ENCODE measurements at places on chromosomes 12 and 14.

- DNase-seq, result no peak
Measured at GRCh38 chr14:91893669-91894068, 26.3 kb upstream of the TC2N start.

DNA sequence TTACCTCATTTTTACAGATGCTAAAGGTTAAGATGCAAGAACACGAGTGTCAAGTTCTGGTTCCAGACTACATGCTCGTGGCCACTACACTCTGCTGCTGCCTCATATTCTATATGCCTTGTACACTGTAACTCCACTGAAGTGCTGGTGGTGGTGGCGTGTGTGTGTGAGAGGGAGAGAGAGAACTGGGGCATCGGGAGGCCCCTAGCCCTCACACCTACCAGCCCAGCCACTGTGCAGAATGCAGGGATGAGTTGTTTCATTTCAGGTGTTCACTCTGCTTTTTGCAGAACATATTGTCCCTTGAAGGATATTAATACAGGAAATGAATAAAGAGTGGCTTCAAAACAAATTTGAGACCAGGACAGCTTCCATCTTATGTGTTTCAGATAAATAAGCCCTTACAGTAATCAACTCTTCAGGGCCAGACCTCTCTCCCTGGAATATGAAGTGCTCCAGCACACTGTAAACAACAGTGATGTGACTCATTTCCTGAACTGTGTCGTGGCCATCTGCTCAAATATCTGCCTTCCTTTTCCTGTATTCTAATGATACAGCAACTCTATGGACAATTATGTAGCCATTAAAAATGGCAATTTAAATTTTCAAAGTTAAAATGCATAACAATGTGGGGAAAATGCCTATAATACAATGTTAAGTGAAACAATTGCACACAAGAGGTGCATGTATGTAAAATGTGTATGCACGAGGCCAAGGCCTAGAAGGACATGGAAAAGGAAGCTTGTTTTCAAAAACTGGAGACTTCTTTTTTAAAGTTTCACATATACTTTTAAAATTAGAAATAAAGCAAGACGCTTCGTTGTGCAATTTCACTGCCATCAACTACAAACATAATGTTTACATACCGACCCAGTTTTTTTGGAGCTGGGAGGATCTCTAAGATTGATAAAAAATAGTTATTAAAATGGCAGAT, 215.4 kb downstream of the PELI2 start:
- no peak for DNase-seq

DNA sequence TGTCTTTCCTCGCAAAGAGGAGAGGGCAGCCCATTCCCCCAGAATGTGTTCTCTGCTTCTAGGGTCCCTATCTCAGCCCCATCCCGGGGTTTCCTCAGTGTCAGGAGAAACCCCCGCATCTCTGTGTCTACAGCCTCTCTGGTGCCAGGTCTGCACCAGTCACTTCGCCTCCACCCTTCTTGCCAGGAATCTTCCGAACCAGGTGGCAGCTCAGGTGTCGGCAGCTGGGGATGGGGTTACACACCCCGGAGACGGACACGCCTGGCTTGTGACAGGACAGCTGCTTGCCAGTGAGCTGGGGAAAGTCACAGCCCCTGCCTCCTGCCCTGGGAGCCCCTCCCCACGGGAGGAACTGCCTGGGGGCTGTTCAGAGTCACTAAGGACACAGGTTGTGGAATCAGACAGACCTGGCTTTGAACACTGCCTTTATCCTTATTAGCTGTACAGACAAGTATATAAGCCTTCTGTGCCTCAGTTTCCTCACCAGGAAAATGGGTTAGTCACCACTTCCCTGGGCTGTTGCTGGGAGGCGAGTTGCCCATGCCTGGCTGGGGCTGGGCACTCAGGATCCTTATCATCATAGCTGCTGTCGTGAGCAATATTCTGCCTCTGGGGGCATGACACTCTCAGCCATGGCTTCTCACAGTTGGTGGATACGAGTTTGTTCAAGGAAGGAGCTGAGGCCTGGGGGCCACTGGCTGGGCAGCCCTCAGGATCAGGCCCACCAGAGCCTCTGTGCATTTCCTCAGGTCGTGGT, 10.8 kb downstream of the HIP1R start:
- DNase-seq, result no peak

GRCh38 chr14:43914041-43914693, 592.9 kb downstream of the FSCB start:
- no peak for DNase-seq

DNA sequence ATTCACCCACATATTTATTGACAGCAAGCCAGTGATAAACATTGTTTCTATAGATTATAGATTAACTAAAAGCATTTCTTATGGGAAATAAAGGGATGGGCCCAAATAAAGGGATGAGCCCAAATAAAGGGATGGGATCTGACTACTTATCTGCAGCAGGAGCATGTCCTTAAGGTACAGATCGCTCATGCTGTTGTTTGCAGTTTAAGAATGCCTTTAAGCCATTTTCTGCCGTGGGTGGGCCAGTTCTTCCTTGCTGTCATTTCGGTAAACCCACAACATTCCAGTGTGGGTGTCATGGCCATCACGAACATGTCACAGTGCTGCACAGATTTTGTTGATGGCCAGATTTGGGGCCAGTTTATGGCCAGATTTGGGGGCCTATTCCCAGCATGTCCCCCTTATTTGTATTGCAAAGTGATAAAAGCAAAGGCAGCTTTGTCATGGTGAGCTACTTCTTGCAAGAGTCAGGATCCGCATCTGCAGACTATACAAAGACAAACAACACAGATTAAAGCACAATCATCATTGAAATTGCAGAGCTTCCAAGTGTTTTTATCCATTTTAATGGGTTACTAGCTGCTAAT, 700.7 kb downstream of the LRFN5 start:
- no peak for DNase-seq

GRCh38 chr12:129665414-129665813, 238.4 kb downstream of the TMEM132D start:
- no peak for DNase-seq

- no peak for DNase-seq
Measured at GRCh38 chr14:61140271-61140670, 140.9 kb downstream of the TMEM30B start.

GRCh38 chr12:3604748-3605586, 114.0 kb downstream of the PRMT8 start:
- no peak for DNase-seq

GRCh38 chr14:76759589-76759988, 1.7 kb upstream of the VASH1 start:
- no peak for DNase-seq

DNA sequence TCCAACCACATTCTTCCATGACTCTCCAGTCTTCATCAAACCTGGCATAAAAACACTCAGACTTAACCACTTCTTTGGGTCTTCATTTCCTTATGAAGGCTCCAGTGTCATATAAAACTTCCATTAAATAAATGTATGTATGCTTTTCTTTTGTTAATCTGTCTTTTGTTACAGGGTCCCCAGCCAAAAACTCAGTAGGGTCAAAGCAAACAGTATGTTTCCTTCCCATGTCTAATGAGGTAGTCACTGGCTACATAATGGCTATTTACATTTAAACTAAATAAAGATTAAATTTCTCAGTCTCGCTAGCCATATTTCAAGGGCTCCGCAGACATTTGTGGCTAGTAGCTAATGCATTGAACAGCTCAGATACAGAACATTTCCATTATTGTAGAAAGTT, 40.1 kb upstream of the STAB2 start:
- DNase-seq, result no peak

DNA sequence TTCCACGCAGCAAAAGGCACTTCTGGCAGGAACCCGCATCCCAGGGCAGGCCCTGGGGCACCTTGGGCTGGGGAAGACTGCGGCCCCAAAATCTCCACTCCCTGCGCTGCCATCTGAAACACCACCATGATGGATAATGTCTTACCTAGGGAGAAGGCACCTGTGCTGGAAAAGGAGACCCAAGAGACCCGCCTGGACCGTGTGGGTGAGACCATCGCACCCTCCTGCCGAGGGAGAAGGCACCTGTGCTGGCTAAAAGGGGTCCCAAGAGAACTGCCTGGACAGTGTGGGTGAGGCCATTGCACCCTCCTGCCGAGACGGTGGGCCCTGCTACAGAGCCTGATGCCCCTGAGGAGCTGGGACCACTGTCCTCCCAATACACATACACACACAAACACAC, 24.8 kb upstream of the INF2 start:
- DNase-seq, result no peak

- DNase-seq, result no peak
Measured at GRCh38 chr12:119302451-119303080, 32.0 kb upstream of the CCDC60 start.

DNA sequence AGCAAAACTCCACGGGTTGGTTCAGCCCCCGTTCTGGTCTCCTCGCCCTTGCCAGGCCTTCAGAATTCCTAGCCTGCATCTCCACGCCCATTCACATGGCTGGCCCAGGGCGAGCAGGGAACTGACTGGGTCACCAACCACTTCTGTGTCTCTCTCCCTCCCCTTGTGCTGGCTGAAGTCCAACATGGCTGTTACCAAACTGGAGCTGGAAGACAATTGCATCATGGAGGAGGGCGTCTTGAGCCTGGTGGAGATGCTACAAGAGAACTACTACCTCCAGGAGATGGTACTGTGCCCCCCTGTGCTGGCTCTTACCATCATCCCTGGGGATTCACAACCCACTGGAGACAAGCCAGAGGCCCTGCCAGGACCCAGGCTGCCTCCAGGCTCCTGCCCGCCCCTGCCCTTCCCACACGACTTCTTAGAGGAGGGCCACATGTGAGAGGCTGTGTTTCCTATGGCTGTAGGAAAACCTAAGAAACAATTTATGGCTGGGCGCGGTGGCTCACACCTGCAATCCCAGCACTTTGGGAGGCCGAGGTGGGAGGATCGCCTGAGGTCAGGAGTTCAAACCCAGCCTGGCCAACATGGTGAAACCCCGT, 9.9 kb downstream of the LRRC74A start:
- no peak for DNase-seq

GRCh38 chr12:93323625-93324329, 53.9 kb upstream of the NUDT4 start:
- DNase-seq, result no peak

Data from activated T-helper 2 cell treated with anti-CD3 and anti-CD28 coated beads, Interferon-gamma antibody, Interleukin-2, Interleukin-4, amounts not matched to agents 10 μg/mL and 5 μg/mL and 100 μg/mL, durations not matched to agents 14 hours and 24 hours and 36 hours (primary cell).